ENCODE measurements at places on chromosomes 1 and 21.

- H3K27me3 ChIP-seq: no peaks in the 10 kb centered on the region
- no peaks in the 10 kb centered on the region for H3K4me1 ChIP-seq
- DNase-seq: no peak
- no peaks in the 10 kb centered on the region for H3K36me3 ChIP-seq
These were observed 191.2 kb upstream of the GREM2 start for GRCh38 chr1:240803151-240803550.

DNA sequence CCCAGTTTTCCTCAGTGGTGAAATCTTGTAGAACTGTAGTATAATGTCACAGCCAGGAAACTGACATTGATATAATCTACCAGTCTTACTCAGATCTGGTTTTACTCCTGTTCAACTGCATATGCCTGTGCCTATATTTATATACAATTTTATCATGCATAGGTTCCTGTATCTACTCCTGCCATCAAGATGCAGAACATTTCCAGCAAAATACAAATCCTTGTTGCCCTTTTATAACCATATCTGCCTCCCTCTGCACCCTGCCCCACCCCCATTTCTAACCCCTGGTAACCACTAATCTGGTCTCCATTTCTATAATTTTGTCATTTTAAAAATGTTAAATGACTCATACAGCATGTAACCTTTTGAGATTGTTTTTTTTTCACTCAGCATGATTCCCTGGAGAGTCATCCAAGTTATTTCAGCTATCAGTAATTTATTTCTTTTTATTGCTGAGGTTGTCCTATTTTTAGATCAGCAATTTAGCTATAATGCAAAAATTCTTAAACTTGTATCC lies 8.1 kb downstream of the UTP25 start:
- H3K36me3 ChIP-seq: peaks cover 61% of the 10 kb centered on the region
- H3K4me3 ChIP-seq: no peak overlapping the region
- H3K27me3 ChIP-seq: no peaks in the 10 kb centered on the region
- no peak overlapping the region for H3K27ac ChIP-seq
- H3K4me1 ChIP-seq: no peaks in the 10 kb centered on the region

- H3K36me3 ChIP-seq: no peaks in the 10 kb centered on the region
- H3K4me3 ChIP-seq: peak overlapping the region; percentile 72
- DNase-seq: no peak
- H3K27ac ChIP-seq: no peak overlapping the region
- peaks cover 25% of the 10 kb centered on the region for H3K27me3 ChIP-seq
These were observed 580 bp downstream of the TENT5B start for GRCh38 chr1:27011976-27012563.

DNA sequence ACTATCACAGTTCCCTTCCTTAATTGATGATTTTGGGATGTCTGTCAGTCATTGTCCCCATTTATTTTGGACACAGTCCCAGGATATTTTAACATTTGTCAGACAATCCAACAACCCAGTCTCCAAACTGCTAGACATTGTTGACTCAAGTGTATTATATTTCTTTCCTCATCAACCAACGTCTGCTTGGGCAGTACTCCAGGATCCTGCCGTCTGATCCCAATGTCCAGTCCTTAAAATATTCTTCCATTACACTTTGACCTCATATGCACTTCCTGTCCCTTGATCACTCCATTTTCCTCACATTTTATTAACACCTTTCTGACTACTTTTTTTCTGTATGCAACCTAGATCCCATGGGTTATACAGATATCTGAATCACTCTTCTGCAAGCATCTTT lies 39.8 kb upstream of the KIAA0040 start:
- no peaks in the 10 kb centered on the region for H3K36me3 ChIP-seq
- no peak overlapping the region for H3K27ac ChIP-seq
- peaks cover 4% of the 10 kb centered on the region for H3K27me3 ChIP-seq

- H3K27ac ChIP-seq: no peak overlapping the region
- H3K4me3 ChIP-seq: no peak overlapping the region
- no peaks in the 10 kb centered on the region for H3K27me3 ChIP-seq
- H3K36me3 ChIP-seq: peaks cover 54% of the 10 kb centered on the region
These were observed 89.8 kb downstream of the ACBD6 start for GRCh38 chr1:180412583-180412982.

GRCh38 chr1:79235301-79236002 lies 228.9 kb upstream of the ADGRL4 start:
- no peak overlapping the region for H3K27ac ChIP-seq
- no peak overlapping the region for H3K4me3 ChIP-seq
- H3K4me1 ChIP-seq: no peaks in the 10 kb centered on the region
- H3K27me3 ChIP-seq: no peaks in the 10 kb centered on the region

DNA sequence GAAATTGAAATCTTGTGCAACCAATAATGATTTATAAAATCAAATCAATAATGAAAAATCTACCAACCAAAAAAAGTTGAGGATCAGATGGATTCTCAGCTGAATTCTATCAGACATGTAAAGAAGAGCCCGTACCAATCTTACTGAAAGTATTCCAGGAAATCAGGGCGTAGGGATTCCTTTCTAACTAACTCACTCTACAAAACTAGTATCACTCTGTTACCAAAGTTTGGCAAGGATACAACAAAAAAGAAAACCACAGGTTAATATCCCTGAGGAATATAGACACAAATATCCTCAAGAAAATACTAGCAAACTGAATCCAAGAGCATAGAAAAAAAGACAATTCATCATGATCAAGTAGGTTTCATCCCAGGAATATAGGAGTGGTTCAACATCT lies 52.8 kb upstream of the ADGRL4 start:
- H3K4me1 ChIP-seq: no peaks in the 10 kb centered on the region
- no peaks in the 10 kb centered on the region for H3K36me3 ChIP-seq
- no peak for DNase-seq
- H3K27me3 ChIP-seq: peaks cover 4% of the 10 kb centered on the region

DNA sequence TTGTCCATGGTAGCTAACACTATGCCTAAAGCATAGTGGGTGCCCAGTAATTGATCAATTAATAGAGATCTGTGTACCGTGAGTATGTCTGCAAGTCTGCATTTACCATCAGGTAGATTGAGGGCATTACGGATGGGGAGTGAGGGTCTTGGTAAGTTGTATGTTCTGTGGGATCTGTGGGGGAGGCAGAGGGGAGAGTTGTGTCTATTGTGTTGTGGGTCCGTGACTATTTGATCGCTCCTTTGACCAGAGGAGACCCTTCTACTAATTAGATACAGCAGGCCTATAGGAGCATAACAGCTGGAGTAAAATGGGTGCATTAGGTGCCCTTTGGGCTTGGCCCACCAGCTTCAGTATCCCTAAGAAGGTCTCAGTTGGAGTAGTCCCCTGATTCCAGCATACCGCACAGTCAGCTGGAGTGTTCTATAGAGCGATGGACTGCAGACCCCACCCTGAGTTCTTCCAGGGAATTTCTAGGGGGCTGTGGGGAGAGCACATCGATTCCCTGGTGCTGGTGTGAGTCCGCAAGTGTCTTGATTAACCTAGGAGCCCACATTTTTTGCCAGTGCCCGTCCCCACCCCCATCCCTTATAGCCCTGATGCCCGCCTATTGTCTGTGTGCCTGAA lies 55.9 kb downstream of the RHBG start:
- H3K27me3 ChIP-seq: peaks cover 100% of the 10 kb centered on the region
- H3K4me1 ChIP-seq: peaks cover 9% of the 10 kb centered on the region
- H3K4me3 ChIP-seq: no peak overlapping the region
- no peak for DNase-seq
- no peaks in the 10 kb centered on the region for H3K36me3 ChIP-seq

GRCh38 chr1:81414488-81415015 lies 386.2 kb upstream of the ADGRL2 start:
- no peak overlapping the region for H3K4me3 ChIP-seq
- H3K36me3 ChIP-seq: no peaks in the 10 kb centered on the region
- peaks cover 3% of the 10 kb centered on the region for H3K27me3 ChIP-seq
- peaks cover 21% of the 10 kb centered on the region for H3K4me1 ChIP-seq
- H3K27ac ChIP-seq: no peak overlapping the region

DNA sequence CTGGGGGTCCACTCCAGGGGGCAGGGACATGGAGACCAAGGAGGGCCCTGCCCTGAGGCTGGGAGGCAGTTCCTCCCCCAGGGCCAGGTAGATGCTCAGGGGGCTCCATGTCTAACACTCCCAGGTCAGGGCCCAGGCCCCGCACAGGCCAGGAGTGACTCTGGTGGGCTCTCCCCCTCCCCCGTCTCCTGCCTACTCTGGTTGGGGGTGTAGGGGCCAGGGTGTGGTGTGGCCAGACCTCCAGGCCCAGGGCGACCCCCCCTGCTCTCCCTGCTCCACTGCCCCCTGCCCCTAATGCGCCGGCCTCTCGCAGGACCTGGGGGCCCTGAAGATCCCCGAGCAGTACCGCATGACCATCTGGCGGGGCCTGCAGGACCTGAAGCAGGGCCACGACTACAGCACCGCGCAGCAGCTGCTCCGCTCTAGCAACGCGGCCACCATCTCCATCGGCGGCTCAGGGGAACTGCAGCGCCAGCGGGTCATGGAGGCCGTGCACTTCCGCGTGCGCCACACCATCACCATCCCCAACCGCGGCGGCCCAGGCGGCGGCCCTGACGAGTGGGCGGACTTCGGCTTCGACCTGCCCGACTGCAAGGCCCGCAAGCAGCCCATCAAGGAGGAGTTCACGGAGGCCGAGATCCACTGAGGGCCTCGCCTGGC lies 19.7 kb upstream of the CCDC27 start:
- H3K27ac ChIP-seq: no peak overlapping the region
- DNase-seq: peak; percentile 45
- peaks cover 6% of the 10 kb centered on the region for H3K27me3 ChIP-seq
- H3K4me1 ChIP-seq: peaks cover 37% of the 10 kb centered on the region

- DNase-seq: no peak
- H3K27ac ChIP-seq: peak overlapping the region; percentile 31
- H3K27me3 ChIP-seq: peaks cover 6% of the 10 kb centered on the region
These were observed 3.4 kb upstream of the TEX35 start for GRCh38 chr1:178509414-178510007.

- H3K4me1 ChIP-seq: peaks cover 21% of the 10 kb centered on the region
- no peak for DNase-seq
- H3K27ac ChIP-seq: peak overlapping the region; percentile 21
- peaks cover 3% of the 10 kb centered on the region for H3K27me3 ChIP-seq
- no peaks in the 10 kb centered on the region for H3K36me3 ChIP-seq
These were observed 321.0 kb downstream of the RPS6KC1 start for GRCh38 chr1:213371847-213372619.

DNA sequence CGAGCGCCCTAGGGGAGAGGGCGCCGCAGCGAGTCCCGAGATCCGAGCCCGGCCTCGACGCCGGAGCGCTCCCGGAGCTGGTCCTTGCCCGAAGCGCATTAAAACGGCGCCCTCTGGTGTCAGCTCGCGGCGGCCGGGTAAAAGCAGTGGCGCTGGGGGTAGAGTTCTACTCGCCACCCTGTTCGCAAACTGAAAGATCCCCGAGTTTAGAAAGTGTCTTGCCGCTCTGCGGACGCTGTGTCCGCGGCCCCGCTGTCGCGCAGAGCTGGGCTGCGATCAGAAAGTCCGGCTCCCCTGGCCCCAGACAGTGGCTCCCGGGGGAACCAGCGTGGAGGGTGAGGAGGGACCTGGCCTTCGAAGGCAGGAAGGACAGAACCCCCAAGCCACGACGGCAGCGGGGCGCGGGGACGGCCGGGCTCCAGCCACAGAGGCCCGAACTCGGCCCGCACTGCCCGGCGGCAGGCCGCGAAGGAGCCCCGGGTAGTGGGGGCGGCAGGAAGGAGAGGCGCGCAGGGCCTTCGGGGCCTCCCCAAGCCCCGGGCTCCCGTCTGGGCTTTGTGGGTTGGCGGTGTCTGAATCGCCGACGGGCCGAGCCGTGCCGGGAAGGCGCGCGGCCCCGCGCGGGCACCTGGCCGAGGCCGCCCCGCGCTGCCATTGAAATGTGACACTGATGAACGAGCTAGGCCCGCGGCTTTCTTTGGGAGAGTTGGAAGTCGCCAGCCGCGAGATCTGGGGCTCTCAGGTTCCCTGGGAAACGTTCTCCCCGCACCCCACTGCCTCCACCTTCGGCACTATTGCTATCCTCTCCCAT lies 39.1 kb upstream of the NFIA start:
- no peak overlapping the region for H3K27ac ChIP-seq
- H3K4me1 ChIP-seq: peaks cover 6% of the 10 kb centered on the region
- H3K4me3 ChIP-seq: peak overlapping the region; percentile 82

DNA sequence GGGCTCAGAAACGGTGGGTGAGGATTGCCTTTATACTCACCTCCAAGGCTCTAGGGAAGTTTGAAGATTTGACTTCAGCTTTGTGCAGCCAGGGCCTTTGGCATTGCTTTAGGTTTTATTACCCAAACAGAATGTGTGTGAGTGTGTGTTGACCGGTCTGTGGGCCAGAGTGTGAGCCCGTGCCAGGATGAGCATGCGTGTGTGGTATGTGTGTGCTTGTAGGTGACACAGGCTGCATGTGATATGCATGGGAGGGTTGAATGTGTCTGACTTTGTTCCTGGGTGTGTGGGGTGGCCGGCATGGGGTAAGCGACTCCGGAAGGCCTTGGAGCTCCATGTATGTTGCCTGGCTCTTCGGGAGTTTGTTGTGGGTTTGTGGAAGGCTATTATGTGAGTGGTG lies 160.5 kb downstream of the FOXD2 start:
- peaks cover 40% of the 10 kb centered on the region for H3K4me1 ChIP-seq
- peaks cover 29% of the 10 kb centered on the region for H3K36me3 ChIP-seq
- no peak overlapping the region for H3K27ac ChIP-seq
- H3K27me3 ChIP-seq: peaks cover 24% of the 10 kb centered on the region
- DNase-seq: no peak
- H3K4me3 ChIP-seq: no peak overlapping the region

DNA sequence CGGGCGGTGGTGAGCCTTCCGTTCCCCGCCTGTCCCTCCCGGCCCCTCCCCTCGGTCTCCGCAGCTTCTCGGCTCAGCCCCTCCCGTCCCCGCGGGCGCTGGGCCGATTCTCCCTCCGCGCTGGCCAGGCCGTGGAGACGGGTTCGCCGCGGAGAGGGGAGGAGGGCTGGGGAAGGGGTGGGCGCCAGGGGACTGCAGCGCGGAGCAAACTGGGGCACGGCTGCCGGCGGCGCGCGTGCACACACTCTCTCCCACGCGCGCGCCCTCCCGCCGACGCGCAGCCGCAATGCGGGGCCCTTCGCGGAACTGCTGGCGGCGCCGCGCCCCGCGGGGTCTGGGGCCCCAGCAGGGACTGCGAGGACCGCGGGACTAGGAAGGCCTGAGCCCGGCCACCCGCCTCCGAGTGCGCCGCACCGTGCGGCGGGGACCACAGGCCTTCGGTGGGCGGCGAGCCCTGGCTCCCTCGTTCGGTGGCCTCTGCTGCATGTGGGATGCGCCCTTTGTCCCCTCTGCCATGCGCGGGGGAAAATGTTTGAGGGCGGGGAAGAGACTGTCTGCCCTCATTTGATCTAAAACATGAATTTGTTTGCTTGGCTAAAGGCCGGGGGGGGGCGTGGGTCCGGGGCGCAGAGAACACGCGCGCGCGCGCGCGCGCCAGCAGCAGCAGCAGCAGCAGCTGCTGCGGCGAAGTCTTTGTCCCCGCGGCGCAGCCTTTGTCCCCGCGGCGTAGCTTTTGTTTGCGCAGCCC lies 90.7 kb upstream of the VAMP3 start:
- no peaks in the 10 kb centered on the region for H3K36me3 ChIP-seq
- H3K27me3 ChIP-seq: peaks cover 12% of the 10 kb centered on the region
- H3K4me3 ChIP-seq: peak overlapping the region; percentile 80
- no peaks in the 10 kb centered on the region for H3K4me1 ChIP-seq
- DNase-seq: peak; percentile 82

All from nephron progenitor cell (in vitro differentiated cells).